ENCODE measurements at places on chromosomes 5 and 9.

GRCh38 chr9:133060417-133060841 is 1.4 kb upstream of the CEL start:
- no peak for DNase-seq

- DNase-seq: no peak
Observed at GRCh38 chr9:131237291-131237690, 39.0 kb downstream of the FAM78A start.

- DNase-seq: no peak
Observed at GRCh38 chr5:10584714-10585517, 21.0 kb downstream of the ANKRD33B start.

DNA sequence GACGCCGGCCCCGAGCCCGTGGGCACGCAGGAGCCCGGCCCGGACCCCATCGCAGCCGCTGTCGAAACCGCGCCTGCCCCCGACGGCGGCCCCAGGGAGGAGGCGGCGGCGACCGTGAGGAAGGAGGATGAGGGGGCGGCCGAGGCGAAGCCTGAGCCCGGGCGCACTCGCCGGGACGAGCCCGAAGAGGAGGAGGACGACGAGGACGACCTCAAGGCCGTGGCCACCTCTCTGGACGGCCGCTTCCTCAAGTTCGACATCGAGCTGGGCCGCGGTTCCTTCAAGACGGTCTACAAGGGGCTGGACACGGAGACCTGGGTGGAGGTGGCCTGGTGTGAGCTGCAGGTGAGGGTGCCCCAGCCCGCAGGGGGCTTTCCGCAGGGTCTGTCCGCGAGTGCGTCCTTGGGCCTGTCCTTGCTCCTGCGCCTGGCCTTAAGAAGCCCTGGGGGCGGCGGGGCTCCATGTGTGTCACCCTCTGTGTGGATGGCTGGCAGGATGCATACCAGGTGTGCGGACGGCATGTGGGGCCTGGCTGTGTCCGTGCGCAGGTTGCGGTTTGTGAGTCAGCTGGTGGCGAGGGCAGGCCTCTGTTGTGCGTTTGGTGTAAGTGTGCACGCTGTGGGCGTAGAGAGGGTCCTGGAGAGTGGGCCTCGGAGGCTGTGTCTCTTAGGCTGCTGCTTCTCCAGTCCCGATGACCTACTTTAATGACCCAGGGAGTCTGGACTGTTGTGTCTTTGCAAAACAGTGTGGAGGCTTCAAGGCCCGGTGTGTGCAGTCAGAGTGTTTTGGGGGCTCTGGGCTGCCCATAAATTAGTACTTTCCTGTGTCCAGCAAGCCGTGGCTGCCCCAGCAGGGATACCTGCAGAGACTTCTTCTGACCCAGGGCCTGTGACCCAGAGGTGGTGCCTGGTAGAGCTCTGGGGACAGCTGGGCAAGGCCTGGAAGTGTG is 1.6 kb downstream of the WNK2 start:
- DNase-seq: no peak

- peak; percentile 39 for DNase-seq
Observed at GRCh38 chr5:78050888-78051287, 243.6 kb downstream of the AP3B1 start.

Data from SHP77 treated with DMSO at 0.1 percent for 48 hours (cell line).